ENCODE measurements at places on chromosomes 5 and 9.

DNA sequence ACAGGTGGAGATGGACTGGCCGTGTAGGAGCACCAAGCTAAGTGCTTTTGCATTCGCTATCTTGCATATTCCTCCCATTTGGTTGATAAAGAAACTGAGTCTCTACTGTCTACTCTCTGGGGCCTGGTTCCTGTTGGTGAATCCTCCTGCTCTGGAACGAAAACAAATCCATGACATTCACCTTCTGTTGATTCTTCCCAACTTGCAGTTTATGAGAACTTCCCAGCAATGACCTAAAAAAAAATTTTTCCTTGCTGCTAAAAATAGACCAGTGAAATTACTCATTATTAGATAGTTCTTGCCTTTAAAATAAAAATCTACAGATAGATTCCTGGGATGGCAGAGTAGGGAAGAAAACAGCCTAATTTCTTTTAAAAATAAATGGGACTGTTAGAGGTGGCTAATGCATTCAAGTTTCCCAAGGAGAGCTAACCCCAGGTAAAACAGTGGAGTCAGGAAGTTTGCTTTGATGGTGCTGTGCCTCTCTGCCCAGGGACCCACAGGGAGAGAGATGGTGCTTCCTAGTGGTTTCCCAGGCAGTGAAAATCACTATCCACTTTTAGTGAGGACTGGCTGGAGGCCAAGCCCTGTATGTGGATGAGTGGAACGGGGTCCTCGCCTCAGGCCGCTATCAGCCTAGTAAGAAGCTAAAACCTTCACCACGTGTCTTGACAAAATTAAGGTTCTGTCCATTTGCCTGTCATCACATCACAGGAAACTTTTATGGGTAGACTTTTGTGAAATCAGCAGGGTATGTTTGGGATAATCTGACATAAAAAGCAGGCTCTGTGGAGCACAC is 68.4 kb upstream of the NR3C1 start:
- no peak for DNase-seq

DNA sequence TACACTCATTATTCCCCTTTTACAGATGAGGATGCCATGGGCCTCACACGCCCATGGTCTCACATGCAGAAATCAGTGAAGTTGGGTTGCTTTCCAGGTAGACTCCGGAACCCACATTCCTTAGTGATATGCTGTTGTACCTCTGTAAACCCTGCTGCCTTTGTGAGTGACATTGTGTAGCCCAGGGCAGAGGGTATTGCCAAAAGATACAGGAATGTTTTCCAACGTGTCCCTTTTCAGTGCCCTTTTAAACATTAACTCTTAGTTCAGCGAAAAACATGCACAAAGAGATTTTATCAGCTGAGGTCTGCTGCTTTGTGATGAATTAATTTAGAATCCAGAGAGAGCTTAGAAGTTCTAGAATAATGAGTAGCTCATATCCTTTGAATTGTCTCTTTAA is 38.3 kb upstream of the TRMT10B start:
- no peak for DNase-seq

DNA sequence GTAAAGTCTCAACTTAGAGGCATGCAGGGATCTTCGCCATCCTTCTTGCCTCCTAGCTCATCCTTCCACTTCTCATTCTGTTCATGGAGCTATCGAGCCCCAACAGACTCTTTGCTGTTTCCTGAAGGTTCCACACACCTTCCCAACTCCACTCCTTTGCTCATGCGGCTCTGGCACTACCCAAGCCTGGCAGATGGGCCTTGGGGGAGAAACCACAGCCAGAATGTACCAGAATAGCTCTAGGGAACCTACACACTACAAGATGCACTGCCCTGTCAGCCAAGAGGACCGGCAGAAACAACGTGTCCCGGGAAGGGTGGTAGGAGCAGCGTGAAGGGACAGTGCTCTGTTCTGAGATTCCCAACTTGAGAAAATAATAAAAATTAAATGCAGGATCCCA is 178.9 kb downstream of the GABBR2 start:
- no peak for DNase-seq

GRCh38 chr5:115532517-115532916 is 12.1 kb downstream of the FEM1C start:
- DNase-seq, result no peak

DNA sequence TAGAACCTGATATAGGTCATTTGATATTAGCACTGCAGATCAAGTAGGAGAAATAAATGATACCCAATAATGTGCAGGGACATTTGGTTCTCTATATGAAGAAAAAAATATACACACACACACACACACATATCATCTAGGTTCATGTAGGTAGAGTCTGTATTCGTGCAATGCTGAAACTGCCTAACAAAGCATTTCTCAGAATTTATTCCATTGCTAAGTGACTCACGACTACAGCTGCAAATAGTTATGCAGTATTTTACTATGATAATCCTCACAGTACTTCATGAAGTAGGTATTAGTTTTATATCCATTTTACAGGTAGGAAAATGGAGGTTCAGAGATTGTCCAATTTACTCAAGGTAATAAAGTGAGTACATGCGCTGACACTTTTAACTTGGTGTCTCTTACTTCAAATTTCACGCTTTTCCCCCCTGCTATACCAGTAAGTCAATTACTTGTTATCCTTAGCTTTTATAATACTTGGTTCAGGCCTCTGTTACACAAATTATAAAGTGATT is 2.4 kb downstream of the GIN1 start:
- no peak for DNase-seq

DNA sequence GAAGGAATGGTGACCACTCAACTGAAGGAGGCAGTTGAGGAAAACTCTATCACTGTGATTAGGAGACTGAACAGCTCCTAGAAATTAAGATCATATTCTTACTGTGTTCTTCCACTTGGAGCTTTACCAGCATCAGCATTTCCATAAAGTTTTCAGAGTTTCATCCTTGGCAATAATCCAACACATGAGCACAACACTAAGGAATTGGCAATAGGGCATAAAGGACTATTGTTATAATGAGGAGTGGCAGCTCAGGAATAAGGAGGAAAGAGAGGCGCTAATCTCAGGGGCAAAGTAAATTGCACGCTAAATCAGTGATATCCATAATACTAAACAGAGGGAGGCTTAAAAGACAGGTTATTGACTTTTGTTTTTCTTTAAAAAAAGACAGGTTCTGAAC is 338.9 kb downstream of the EFNA5 start:
- no peak for DNase-seq

- DNase-seq, result no peak
These were observed 117.9 kb upstream of the NR5A1 start for GRCh38 chr9:124625087-124625486.

DNA sequence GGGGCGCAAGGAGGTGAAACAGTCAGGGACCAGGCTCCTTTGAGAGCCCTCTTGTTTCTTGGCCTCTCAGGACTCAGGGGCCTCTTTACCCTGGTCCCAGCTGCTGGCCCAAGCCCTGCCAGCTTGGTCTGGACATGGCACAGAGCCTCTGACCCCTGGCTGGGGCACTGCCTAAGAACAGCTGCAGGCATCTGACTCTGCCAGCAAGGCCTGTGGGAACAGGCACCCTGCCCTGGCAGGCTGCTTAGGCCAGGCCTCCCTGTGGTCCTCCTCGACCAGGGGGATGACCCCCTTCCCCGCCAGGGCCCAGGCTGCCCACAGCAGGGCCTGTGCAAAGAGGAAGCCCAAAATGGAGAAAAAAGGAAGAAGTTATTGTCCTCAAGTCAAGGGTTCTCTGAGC is 25.5 kb downstream of the OLFML2A start:
- no peak for DNase-seq

GRCh38 chr9:91395553-91396471 is 27.8 kb downstream of the NFIL3 start:
- DNase-seq, result no peak

DNA sequence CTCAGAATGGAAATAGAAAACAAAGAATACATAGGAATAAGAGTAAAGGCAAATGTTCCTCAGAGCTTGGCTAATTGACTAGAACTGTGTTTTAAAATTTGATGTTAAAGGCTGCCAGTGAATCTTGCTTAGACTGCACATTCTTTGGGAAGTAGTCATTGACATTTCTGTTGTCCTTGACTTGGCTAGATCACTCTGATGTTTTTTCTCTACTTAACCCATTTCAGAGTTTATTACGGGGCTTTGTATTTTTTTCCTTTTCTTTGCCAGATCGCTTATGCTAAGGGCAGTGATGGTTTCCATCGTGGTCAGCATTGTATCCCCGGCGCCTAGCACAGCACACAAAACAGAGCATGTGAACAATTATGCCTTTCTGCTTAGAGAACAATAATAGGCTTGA is 1126.7 kb upstream of the CDH9 start:
- no peak for DNase-seq

GRCh38 chr5:54887663-54888062 is 97.7 kb downstream of the ESM1 start:
- DNase-seq, result no peak

- DNase-seq, result no peak
These were observed 156.8 kb downstream of the SEMA5A start for GRCh38 chr5:9388941-9389674.

DNA sequence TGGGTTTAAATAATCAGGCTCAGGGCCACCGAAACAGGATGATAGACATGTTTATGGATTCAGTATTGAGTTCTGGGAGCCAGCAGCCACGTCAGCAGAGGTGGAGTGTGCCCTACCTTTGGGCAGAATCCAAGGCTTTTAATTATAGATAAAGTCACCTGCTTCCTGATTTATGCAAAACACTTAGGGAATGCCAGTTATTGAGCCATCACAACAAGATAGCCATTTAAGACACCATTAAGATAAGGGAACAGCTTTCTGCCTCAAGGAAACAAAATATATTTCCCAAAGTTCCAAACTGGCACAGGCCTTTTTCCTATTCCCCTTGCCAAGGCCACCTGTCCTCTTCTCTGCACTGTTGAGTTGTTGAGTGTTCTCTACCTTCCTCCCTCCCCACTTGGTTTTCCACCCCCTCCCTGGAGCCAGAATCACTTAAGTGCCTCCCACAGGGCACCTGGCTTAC is 2.4 kb downstream of the CCL28 start:
- DNase-seq, result no peak

- no peak for DNase-seq
These were observed 141.7 kb upstream of the PRLR start for GRCh38 chr5:35371951-35372426.

GRCh38 chr9:21322911-21323461 is 12.2 kb downstream of the KLHL9 start:
- no peak for DNase-seq

GRCh38 chr5:4189317-4189716 is 593.7 kb downstream of the IRX1 start:
- DNase-seq, result no peak

GRCh38 chr5:79173626-79174025 is 62.0 kb downstream of the BHMT start:
- DNase-seq, result no peak

DNA sequence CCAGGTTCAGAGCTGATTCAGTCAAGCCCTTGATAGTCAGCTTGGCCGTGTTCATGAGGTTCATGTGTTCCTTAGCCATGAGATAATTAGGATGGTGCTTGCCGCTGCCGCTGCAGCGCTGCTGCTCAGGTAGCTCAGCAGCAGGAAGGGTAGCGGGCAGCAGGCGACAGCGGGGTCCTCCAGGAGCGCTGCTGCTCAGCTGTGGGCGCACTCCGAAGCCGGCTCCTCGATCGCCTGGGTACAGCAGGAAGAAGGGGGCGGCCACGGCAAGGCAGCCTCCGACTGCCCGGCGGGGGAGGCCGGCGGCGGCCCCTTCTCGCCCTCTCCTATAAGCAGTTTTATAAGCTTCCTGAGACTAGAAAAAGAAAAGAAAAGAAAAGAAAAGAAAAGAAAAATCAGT is 1253.6 kb downstream of the EFNA5 start:
- DNase-seq, result no peak

DNA sequence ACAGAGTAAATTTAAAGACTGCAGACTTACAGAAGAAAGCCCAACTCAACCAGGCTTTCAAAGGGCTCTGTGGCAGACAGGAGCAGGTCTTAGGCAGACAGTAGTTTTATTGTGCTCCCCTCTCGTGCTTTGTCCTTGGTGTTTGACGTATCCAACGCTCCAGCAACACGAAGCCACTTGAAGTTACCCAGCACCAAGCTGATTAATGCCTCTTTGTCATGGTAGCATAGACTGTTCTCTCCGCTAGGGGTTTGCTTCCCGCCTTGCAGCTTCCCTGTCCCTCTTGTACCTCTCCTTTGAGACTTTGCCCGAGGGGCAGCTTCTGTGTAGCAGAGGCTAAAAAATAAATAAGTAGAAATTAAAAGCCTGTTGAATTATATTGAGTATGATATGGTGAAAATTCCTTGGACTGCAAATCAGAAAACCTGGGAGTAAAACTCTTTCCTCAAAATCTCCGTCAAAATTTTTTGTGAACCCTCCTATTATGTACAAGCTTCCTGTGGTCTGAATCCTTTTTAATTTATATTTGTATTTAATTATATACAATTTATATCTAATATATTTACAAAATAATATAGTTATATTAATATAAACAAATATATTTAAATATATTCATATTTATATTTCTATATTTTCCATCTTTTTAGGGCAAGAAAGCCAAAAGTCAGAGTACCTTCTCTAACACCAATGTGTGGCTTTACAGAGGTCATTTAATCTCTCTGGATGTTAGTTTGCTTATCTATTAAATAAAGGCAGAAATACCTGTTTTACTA is 405.4 kb downstream of the DMAC1 start:
- no peak for DNase-seq

Measured in naive thymus-derived CD8-positive, alpha-beta T cell (primary cell).